ENCODE measurements at places on chromosomes 3 and 15. TPM values are rescaled to one million over a fixed set of nuclear protein-coding genes. Genes with fewer than 3 reads are reported as not detected.

DNA sequence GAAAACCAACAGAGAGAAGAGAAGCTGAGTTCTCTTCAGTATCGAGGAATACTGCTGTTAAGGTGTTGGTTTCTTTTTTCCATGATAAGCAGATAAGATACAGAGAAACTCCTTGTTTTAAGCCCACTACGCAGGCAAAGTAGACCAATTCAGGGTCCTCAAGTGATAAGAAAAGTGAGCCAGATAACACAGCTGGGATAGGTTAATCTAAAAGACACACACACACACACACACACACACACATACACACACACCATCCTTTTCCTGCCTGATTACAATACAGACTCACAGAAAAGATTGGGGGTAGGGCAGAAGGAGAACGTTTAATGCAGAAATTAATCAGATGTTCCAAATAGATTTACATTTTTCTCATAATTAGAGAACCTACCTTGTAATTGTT lies 6.5 kb upstream of the PHLDB2 start:
- DNase-seq, result no peak

DNA sequence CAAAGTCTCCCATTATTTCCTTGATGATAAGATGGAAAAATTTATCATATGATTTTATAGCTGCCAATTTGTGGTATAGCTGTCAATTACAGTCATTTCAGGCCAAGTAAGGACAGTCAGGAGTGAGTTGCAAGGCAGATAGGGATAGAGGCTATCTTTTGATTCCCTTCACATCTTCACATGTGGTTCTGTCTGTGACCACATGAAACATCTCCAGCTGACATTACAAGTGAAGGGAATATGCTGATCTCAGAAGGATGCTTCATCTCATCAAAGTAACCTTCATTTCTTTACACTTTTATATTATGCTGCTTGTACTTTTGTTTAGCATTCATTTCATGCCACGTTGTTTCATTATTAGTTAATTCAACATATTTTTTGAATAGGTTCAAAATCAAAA lies 136.9 kb upstream of the CFAP20DC start:
- peak; percentile 75 for DNase-seq

GRCh38 chr3:5330152-5330810 lies 142.8 kb downstream of the EDEM1 start:
- no peak for DNase-seq

- no peak for DNase-seq
Observed at GRCh38 chr3:189577050-189577951, 53.9 kb upstream of the TP63 start.

GRCh38 chr15:101242160-101242998 lies 9.5 kb downstream of the CHSY1 start:
- no peak for DNase-seq

AADACL2 gene
- polyA plus RNA-seq, result not detected

GRCh38 chr3:108097322-108098002 lies 6.6 kb upstream of the CD47 start:
- no peak for DNase-seq

LNP1 gene
- 4.4 TPM for polyA plus RNA-seq

GRCh38 chr3:125006291-125006731 lies 49.5 kb downstream of the HEG1 start:
- DNase-seq, result peak; percentile 55

All from brain (organoid and tissue), 16 donors.